ENCODE measurements at places on chromosomes 13 and 19.

GRCh38 chr13:114142640-114143490, 10.4 kb upstream of the RASA3 start:
- H3K4me3 ChIP-seq = no peak overlapping the region
- H3K4me1 ChIP-seq = peaks cover 17% of the 10 kb centered on the region

- no peaks in the 10 kb centered on the region for H3K27me3 ChIP-seq
- no peaks in the 10 kb centered on the region for H3K36me3 ChIP-seq
- DNase-seq = no peak
- no peak overlapping the region for H3K4me3 ChIP-seq
Observed at GRCh38 chr19:10006335-10006708, 4.0 kb downstream of the COL5A3 start.

DNA sequence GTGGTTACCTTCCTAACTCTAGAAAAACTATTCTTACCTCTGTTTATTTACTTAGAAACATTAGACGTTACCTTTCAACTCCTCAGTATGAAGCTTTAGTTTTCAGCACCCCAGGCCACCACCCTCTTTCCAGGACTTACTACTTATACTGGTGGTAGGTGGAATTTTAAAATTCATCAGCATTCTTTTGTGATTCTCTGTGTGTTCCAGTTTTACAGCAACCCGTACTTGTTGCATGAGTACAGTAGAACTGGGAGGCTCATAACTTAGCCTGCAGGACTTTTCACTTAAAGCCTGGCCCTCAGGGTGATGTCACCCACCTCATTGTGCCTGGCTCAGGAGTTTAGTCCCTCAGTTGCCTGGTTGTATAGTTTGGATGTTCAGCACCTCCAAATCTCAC, 49.4 kb upstream of the ALOX5AP start:
- DNase-seq = peak; percentile 44
- no peaks in the 10 kb centered on the region for H3K27me3 ChIP-seq
- no peak overlapping the region for H3K27ac ChIP-seq
- peaks cover 31% of the 10 kb centered on the region for H3K4me1 ChIP-seq

DNA sequence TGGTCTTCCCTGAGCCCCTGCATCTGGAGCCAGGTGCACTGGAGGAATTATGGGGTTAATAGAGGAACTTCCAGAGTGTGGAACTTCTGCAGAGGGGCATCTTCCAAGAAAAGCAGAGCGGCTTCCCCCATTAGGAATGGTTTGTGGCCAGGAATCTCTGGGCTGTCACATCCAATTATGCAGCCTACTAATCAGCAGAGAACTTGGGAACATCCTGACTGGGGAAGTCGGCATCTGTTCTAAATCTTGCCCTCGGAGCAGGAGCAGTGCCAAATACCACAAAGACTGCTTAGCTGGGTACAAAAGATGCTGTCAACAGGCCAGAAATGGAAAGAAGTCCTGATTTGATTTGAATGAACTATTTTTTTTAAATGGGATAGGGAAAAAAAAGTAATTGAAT, 435.1 kb downstream of the ZNF536 start:
- no peaks in the 10 kb centered on the region for H3K36me3 ChIP-seq
- H3K27ac ChIP-seq = no peak overlapping the region
- H3K27me3 ChIP-seq = peaks cover 6% of the 10 kb centered on the region
- H3K4me3 ChIP-seq = no peak overlapping the region
- peak; percentile 34 for DNase-seq

DNA sequence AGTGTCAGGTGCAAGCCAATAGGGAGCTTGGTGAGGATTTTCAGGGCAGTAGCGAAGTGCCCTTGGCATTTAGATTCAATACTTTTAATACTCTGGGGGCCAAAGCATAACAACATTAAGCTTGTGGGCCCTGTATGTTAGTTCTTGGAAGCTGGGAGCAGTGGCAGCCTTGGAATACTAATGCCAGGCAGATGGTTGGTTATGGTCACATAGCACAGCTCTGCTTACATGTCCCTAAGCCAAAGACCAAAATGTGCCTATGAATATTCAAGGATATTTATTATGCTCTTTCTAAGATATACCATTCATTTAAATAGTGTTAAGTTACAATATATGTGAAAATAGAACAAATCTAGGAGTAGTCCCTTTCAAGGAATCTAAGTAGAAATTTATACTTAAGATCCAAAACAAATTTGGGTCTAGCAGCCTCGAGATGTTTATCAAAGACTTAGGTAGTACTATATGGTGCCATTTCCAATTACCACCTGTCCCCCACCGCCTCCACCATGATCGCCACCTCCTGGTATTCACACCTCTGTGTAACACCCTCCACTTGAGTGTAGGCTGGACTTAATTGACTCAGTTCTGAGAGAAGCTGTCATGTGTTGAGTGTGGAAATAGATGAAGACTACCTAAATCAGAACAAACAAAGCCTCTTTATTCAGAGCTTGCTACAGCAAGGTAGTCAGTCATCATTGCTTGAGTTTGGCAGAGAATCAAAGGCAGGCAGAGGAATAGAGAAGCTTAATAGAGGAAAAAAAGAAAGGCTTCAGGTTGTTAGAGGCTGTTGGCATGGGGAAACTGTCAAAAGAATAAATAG, 261.0 kb downstream of the GPC5 start:
- no peaks in the 10 kb centered on the region for H3K27me3 ChIP-seq
- H3K4me3 ChIP-seq = no peak overlapping the region
- H3K4me1 ChIP-seq = no peaks in the 10 kb centered on the region
- no peak overlapping the region for H3K27ac ChIP-seq
- no peaks in the 10 kb centered on the region for H3K36me3 ChIP-seq
- no peak for DNase-seq

DNA sequence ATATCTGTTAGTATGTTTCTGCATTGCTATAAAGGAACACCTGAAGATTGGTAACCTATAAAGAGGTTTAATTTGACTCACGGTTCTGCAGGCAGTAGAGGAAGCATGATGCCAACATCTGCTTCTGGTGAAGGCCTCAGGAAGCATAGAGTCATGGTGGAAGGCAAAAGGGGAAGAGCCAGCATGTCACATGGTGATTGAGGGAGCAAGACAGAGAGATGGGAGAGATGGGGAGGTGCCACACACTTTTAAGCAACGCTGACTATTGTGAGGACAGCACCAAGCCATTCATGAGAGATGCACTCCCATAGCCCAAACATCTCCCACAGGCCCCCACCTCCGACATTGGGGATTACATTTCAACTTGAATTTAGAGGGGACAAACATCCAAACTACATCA, 32.8 kb downstream of the COG6 start:
- no peaks in the 10 kb centered on the region for H3K27me3 ChIP-seq
- H3K36me3 ChIP-seq = peaks cover 7% of the 10 kb centered on the region
- DNase-seq = no peak
- H3K4me1 ChIP-seq = peaks cover 10% of the 10 kb centered on the region

DNA sequence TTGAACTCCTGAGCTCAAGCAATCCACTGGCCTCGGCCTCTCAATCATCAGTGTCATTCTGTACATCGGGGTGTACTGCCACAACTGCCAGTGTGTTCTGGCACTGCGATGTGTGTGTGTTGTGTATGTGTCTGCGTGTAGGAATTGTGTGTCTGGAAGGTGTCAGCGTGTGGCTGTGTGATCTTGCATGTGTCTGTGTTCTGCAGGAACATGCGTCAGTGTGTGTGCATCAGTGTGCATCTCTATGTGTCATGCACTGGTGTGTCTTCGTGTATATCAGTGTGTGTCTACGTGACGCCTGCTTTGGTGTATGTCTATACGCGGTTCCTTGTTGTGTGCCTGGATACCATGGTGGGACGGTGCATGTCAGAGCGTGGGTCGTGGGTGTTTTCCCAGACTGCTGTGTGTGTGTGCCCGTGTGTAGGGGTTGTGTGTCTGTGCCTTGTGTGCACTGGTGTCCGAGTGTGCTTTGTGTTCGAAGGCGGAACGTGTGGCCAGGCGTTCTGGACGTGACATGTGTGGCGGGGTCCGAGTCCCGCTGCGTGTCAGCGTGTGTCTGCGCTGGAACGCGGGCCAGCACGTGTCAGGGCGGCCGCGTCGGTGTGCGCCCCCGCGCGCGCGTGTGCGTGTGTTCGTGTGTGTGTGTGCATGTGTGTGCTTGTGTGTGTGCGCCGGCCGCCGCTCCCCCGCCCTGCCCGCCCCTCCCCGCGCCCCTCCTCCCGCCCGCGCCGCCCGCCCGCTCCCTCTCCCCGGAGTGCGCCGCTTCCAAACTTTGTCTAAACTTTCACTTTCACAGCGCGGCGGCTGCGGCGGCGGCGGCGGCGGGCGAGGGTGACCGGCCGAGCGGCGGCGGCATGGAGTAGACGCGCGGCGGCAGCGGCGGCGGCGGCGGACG, at the start of gene NFIX:
Gene NFIX (plus strand): TSS at position 775 of the 895 bp plus-strand sequence. CDS start 363 bp downstream, outside the sequence.
- peak; percentile 73 for DNase-seq
- H3K27me3 ChIP-seq = no peaks in the 10 kb centered on the region
- no peaks in the 10 kb centered on the region for H3K4me1 ChIP-seq
- H3K4me3 ChIP-seq = peak within 1 kb of the TSS; percentile 66
- H3K27ac ChIP-seq = no peak within 1 kb of the TSS

- no peak overlapping the region for H3K4me3 ChIP-seq
- peaks cover 9% of the 10 kb centered on the region for H3K4me1 ChIP-seq
- DNase-seq = no peak
- no peak overlapping the region for H3K27ac ChIP-seq
- H3K27me3 ChIP-seq = no peaks in the 10 kb centered on the region
- H3K36me3 ChIP-seq = peaks cover 2% of the 10 kb centered on the region
Observed at GRCh38 chr13:99225078-99225477, 24.4 kb downstream of the UBAC2 start.

- H3K36me3 ChIP-seq = no peaks in the 10 kb centered on the region
- H3K27me3 ChIP-seq = no peaks in the 10 kb centered on the region
- H3K4me3 ChIP-seq = no peak overlapping the region
Observed at GRCh38 chr19:7860714-7861618, 13.2 kb downstream of the PRR36 start.

- H3K4me3 ChIP-seq = peak overlapping the region; percentile 73
- H3K36me3 ChIP-seq = no peaks in the 10 kb centered on the region
- no peak for DNase-seq
- no peaks in the 10 kb centered on the region for H3K27me3 ChIP-seq
- 0 out of 2 replicates have a peak, but pooled peaks cover 2% of the 10 kb centered on the region for H3K4me1 ChIP-seq
Observed at GRCh38 chr13:67231289-67232000, 1.3 kb upstream of the PCDH9 start.

- H3K27ac ChIP-seq = no peak overlapping the region
- no peaks in the 10 kb centered on the region for H3K4me1 ChIP-seq
- peak; percentile 9 for DNase-seq
- peaks cover 7% of the 10 kb centered on the region for H3K27me3 ChIP-seq
Observed at GRCh38 chr13:28501547-28501946, 6.6 kb upstream of the FLT1 start.

GRCh38 chr13:32202268-32202667, 112.9 kb downstream of the ZAR1L start:
- H3K4me3 ChIP-seq = no peak overlapping the region
- H3K4me1 ChIP-seq = peaks cover 20% of the 10 kb centered on the region
- no peaks in the 10 kb centered on the region for H3K36me3 ChIP-seq
- no peak overlapping the region for H3K27ac ChIP-seq

- no peaks in the 10 kb centered on the region for H3K4me1 ChIP-seq
- H3K4me3 ChIP-seq = no peak overlapping the region
- no peaks in the 10 kb centered on the region for H3K27me3 ChIP-seq
- no peak overlapping the region for H3K27ac ChIP-seq
- no peaks in the 10 kb centered on the region for H3K36me3 ChIP-seq
Observed at GRCh38 chr13:77397636-77398035, 70.7 kb upstream of the MYCBP2 start.

- no peaks in the 10 kb centered on the region for H3K4me1 ChIP-seq
- H3K27ac ChIP-seq = no peak within 1 kb of the TSS
- H3K27me3 ChIP-seq = no peaks in the 10 kb centered on the region
- DNase-seq = peak; percentile 23
- H3K36me3 ChIP-seq = no peaks in the 10 kb centered on the region
- no peak within 1 kb of the TSS for H3K4me3 ChIP-seq
Observed at GRCh38 chr13:113666951-113667701, at the start of gene GRK1. Gene GRK1 (plus strand): TSS chr13:113667219. CDS start chr13:113667387, 168 bp downstream.

DNA sequence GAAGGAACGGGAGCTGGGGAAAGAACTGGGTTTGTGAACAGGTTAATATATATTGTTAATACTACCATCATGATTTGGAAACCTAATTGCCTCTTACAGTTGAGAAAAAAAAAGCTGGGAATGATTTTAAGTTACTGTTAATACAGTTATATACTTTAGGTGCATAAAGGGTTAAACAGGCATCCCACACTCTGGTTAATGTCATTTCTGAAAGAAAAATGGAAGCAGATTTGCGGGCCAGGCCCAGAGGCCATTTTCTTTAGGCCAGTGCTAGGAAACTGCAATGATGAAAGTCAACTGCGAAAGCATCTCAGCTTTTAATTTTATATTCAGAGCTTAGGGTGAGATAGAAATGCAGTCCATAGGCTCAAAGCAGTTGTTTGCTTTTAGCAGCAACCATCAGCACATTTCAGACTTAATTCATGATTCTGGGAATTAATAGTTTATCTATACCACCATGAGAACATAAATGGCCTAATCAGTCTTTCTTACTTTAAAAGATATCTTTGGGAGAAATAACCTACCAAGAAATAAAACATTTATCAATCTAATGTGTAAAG, 592.8 kb downstream of the GPC6 start:
- DNase-seq = no peak
- no peaks in the 10 kb centered on the region for H3K4me1 ChIP-seq
- H3K36me3 ChIP-seq = no peaks in the 10 kb centered on the region
- no peak overlapping the region for H3K4me3 ChIP-seq
- H3K27ac ChIP-seq = no peak overlapping the region
- no peaks in the 10 kb centered on the region for H3K27me3 ChIP-seq

GRCh38 chr19:43643326-43643725, 3.7 kb upstream of the CADM4 start:
- H3K4me3 ChIP-seq = no peak overlapping the region
- H3K36me3 ChIP-seq = no peaks in the 10 kb centered on the region
- DNase-seq = peak; percentile 35
- no peak overlapping the region for H3K27ac ChIP-seq
- H3K27me3 ChIP-seq = peaks cover 17% of the 10 kb centered on the region

DNA sequence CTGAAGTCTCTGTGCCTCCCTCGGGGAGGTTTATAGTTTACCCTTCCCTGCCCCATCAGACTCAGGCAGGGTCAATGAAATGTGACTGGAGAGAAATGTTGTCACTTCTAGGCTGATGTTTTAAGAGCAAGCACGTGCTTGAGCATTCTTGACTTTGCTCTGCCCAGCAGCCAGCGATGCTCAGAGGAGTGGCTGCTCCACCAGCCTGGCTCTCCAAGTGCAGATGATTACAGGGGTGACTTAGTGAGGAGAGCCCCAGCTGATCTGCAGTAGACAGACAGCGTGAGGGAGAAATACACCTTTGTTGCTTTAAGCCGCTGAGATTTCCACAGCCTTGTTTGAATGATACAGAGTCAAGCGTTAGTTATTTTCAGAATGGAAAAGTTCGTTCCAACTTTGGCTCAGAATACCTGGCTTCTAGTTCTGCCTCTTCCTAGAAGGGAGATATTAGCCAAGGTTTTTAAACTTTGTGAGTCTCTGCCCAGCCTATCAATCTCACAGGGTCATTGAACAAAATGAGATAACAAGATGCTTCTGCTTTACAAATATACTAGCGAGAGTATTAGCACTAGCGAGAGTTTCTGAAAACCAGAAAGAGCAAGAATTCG, 143.6 kb downstream of the OXGR1 start:
- H3K4me3 ChIP-seq = no peak overlapping the region
- no peaks in the 10 kb centered on the region for H3K36me3 ChIP-seq
- no peak overlapping the region for H3K27ac ChIP-seq
- no peak for DNase-seq
- no peaks in the 10 kb centered on the region for H3K27me3 ChIP-seq
